ENCODE measurements at places on chromosomes 1 and 21.

- DNase-seq = no peak
These were observed 821 bp downstream of the PHC2 start for GRCh38 chr1:33429856-33430691.

- no peak for DNase-seq
These were observed 214.7 kb upstream of the PTGFR start for GRCh38 chr1:78275906-78276685.

DNA sequence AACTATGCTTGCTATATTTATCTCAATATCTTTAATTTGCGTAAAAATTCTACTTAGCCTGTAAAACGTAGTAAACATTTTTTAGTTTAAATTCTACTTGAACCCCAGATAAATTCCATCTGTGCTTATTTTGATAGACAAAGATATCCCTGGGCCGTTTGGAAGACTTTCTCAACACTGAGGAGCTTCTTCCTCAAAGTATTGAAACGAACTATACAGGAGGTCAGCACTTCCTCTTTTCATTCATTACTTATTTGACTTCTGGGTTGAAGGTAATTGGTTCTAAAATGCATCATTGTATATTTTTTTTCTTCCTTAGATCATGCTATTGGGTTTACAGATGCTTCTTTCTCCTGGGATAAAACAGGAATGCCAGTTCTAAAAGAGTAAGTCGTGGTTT, 74.7 kb downstream of the HSPA13 start:
- no peak for DNase-seq

GRCh38 chr1:203291201-203292096, 13.9 kb upstream of the BTG2 start:
- DNase-seq = no peak

GRCh38 chr1:157073944-157074685, 25.5 kb downstream of the ETV3L start:
- no peak for DNase-seq

DNA sequence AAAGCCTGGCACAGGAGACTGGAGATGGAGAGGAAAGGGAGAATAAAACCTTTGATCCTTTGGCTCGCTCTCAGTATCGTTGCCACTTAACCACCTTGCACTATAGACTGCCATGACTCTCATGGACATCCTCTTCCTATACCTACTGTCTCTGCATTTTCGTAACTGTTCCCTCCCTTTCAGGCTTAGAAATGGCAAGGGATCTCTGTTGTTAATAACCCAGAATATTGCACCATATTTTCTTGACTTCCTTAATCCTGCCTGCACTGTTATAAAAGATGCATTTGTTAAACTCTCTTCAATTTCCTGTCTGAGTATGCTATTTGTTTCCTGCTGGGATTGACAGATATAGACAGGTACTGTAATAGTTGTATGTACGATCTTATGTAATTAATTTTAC, 38.6 kb downstream of the CYYR1 start:
- no peak for DNase-seq

GRCh38 chr1:209655411-209656231, 3.4 kb upstream of the LAMB3 start:
- no peak for DNase-seq

DNA sequence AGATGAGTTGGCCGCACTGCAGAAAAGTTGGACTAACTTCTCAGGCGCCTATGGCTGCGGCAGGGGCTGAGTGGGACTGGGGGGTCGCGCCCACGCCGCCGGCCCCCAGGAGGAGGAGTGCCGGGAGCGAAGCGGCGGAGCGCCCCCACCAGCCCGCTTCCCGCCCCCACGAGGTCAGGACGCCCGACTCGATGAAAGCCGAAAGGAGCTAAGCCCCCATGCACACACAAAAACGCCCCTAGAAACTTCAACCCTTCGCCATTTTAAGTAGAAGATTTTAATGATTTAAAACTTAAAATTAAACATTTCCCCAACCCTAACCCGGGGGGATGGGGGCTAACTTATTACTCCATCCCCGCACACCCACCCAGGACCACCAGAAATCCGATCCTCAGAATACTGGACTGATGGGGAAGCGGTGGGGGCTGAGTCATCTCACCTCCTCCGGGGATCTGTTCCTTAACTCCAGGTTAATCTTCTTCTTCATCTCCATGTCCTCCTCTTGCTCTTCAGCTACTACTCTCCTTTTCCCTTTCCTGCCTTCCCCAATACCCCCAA, 539 bp downstream of the ANP32E start:
- no peak for DNase-seq

GRCh38 chr1:119467857-119468668, 38.9 kb upstream of the HSD3B1 start:
- no peak for DNase-seq

- DNase-seq = no peak
These were observed 616.8 kb downstream of the LTN1 start for GRCh38 chr21:28375708-28376385.

DNA sequence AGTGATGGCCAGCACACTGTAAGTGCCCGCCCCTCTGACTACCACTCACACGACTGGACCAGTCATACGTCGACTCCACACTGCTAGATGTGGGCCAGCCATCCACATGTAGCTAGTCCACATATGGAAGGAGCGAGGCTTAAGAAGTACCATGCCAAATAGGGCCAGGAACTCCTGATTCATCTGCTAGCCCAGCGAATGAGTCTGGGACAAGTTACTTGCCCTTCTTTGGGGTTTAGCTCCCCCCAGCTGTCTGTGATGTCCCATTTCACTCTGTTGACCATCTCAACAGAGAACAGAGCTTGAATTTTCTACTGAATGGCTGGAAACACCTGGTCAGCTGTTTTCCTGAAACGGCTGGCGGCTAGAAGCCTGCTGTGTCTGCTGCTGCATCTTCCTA, 5.8 kb downstream of the CSRP1 start:
- no peak for DNase-seq

GRCh38 chr1:4648657-4649056, 5.8 kb upstream of the AJAP1 start:
- DNase-seq = no peak

GRCh38 chr1:86596741-86597290, 49.9 kb downstream of the CLCA4 start:
- DNase-seq = no peak

DNA sequence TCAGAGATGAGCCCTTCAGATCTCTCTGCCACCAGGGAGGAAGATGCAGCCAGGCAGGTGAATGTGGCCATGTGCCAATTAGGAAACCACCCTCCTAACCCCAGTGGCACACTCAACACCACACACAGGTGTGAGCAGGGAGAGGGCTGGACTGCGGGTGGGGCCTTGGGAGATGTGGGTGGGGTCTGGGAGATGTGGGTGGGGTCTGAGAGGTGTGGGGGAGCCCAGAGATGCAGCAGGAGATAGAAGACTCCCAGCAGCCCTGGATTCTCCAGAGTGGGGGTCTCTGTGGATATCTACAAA, 43.2 kb upstream of the COL6A1 start:
- DNase-seq = no peak

All from NT2/D1 (cell line).